ENCODE measurements at places on chromosomes 1 and 21.

DNA sequence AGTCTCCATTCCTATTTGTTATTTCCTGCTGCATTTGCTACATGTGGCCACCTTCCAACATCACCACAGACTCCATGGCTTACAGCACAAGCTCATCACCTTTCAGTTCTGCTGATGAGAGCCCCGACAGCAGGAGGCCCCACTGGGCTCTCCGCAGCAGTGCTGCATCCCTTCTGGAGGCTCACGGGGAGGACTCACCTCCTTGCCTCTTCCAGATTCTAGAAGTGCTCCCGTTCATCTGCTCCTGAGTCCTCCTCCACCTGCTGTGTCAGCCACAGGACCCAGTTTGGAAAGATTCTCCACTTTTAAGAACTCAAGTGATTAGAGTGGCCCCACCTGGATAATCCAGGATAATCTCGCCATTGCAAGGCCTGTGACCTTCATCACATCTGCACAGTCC lies 167.6 kb downstream of the PCBP3 start:
- DNase-seq = no peak

DNA sequence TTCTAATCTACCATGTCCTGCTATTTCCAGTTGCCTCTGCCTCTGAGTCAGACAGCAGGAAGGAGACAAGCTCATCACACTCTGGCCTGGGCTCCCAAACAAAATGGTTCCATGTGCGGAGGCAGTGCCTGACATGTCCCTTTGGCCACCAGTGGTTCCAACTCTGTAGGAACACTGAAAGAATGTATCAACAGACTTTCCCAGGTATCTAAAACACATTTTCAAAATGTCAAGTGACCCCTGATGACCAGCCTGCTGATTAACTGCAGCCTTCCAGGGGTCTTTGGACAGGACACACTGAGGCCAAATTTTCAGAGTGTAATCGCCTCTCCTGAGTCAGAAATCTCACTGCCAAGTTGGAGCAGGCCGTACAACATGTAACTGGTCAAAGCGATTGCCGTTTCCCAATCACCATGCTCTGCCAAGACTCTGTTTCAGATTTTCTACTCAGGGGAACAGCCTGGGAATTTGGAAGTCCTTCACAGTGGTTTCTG lies 172.7 kb downstream of the TPR start:
- no peak for DNase-seq

DNA sequence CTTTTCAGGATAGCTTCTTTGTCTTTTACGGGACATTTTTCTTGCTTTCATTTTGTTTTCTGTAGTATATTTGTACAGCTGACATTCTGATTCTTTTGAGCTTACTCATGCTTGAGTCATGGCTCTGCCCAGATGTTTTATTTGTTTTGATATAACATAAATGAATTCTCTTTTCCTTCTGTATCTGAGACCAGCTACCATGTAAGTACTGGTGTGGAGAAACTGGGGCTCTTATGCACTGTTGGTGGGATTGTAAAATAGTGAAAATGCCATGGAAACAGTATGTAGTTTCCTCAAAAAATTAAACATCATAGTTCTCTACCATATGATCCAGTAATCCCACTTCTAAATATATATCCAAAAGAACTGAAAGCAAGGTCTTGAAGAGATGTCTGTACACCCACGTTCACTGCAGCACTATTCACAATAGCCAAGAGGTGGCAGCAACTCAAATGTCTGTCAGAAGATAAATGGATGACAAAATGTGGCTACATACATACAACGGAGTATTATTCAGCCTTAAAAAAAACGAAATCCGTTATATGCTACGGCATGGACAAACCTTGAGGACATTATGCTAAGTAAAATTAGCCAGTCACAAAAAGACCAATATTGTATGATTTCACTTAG lies 61.4 kb downstream of the EIF2B3 start:
- DNase-seq = peak; percentile 9

DNA sequence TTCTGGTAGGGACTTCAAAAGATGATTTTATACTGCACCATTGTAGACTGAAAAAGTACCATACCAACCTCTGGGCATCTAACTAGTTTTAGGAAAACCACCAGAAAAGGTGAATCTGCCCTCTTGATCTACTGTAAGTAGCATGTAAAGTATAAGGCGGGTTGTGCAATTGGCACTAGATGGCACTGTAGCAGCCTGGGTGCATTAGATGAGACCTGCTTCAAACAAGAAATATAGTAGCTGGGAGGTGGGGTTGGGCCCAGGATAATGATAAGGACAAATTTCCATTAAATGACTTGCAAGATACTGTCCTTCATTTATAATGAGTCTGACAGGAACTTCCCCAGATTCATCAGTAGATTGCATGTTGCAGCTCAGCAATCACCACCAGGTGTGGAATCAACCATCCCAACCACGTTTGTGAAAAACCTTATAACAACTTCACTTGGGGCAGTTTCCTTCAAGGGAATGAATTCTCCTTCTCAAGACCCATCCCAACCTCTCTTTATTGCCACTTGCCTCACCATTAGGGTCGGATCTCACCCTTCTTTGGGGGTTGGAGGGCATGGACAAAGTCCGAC lies 37.3 kb upstream of the IL10 start:
- no peak for DNase-seq

- no peak for DNase-seq
Observed at GRCh38 chr1:2777424-2778219, 23.9 kb downstream of the TTC34 start.

DNA sequence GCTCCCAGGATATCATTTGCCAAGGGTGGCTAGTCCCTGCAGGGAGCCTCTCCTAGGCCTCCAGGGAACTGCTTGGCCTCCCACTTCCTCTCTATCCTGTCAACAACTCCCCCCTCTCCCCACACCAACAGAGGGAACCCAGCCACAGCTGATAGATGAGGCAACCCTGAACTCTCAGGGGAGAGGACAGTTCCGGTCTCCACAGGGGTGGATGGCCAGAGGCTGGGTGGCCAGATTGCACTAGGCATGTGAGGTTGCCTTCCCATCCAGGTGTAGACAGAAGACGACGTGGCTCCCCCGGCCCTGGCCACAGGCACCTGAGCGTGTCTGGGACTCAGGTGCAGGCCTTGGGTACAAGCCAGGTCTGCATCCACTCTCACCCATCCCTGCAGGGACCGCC lies 53.3 kb downstream of the TOR1AIP2 start:
- no peak for DNase-seq

DNA sequence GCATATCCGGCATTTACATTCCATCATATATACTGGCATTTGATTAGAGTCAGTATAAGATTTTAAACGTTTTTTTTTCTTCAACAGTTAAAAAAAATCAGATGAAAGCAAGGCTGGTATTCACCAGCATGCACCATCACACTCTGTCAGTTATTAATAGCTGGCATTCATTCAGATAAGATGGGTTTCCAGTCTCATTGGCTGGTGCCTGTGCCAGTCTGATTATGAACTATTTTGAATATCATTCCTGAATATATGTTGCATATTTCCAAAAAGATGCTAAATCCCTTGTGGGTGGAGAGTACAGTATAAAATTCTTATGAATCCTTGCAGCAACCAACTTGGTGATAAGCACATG lies 211.7 kb downstream of the GPATCH2 start:
- no peak for DNase-seq

- no peak for DNase-seq
Observed at GRCh38 chr1:91699339-91699974, 186.5 kb downstream of the TGFBR3 start.

DNA sequence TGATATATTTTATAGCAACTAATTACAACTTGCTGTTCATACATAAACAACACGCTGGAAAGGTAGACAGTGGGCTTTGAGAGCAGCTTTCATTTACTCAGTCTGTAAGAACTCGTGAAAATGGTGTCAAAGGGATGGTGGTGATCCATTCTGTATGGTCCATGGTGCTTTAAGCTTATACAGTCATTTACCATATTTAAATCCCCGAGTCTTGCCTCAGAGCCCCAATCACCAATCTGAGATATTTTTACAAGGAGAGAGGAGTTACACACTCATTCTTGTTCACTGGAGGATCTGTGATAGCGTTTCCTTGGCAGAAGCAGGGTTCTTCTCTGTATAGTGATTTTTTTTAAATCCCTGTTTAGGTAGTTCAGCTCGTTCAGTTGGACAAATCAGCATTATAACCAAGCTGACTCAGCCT lies 694.6 kb downstream of the USP25 start:
- no peak for DNase-seq

GRCh38 chr1:151356696-151357095 lies 9.6 kb upstream of the RFX5 start:
- DNase-seq = no peak

- no peak for DNase-seq
Observed at GRCh38 chr1:13528320-13528719, 14.5 kb upstream of the LRRC38 start.

DNA sequence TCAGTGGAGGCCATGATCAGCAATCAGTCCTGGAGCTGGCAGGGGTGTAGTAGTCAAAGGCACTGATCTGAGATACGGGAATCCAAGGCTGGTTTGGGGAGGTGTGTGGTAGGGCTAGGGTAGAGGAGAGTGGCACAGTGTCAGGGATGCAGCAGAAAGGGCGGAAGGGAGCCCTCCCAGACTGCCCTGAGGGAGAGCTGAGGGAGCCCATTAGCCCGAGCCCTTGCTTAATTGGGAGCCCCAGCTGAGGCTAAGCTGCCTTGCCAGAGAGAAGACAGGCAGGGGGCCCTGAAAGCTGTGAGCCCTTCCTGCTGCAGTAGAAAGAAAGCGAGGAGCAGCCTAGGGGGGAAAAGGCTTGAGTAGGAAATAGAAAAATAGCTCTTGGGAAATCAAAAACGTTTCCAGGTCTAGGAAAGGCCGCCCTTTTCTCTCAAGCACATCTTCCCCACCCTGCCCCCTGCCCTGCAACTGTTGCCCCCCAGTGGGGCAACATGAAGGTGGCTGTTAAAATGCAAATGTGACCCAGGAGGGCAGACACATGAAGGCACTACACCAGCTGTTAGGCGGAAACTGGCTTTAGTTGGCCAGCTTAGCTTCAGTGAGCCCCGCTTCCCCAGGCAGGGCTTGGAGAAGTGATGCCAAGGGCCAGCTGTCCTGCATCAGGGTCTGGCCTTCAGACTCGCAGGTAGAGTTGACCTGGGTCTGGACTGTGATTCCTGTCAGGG lies 106.2 kb downstream of the UCK2 start:
- no peak for DNase-seq

DNA sequence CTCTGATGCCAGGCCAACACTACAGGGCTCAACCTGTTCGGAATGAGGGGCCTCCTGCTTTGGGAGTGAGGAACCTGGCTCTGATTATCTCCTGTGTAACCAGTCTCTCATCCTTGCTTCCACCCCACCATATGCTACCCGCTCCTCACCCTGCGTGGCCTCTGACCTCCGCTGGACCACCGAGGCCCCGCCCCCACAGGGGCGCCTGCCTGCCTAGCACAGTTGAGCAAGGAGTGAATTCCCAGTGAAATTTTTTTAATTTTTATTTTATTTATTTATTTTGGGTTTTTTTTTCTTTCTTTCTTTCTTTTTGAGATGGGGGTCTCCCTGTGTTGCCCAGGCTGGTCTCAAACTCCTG lies 1.9 kb upstream of the GNB1 start:
- DNase-seq = no peak
